ENCODE measurements at places on chromosomes 12 and 14.

- no peaks in the 10 kb centered on the region for H3K4me1 ChIP-seq
- no peak overlapping the region for H3K4me3 ChIP-seq
Observed at GRCh38 chr12:52721838-52722470, 18.6 kb upstream of the KRT77 start.

DNA sequence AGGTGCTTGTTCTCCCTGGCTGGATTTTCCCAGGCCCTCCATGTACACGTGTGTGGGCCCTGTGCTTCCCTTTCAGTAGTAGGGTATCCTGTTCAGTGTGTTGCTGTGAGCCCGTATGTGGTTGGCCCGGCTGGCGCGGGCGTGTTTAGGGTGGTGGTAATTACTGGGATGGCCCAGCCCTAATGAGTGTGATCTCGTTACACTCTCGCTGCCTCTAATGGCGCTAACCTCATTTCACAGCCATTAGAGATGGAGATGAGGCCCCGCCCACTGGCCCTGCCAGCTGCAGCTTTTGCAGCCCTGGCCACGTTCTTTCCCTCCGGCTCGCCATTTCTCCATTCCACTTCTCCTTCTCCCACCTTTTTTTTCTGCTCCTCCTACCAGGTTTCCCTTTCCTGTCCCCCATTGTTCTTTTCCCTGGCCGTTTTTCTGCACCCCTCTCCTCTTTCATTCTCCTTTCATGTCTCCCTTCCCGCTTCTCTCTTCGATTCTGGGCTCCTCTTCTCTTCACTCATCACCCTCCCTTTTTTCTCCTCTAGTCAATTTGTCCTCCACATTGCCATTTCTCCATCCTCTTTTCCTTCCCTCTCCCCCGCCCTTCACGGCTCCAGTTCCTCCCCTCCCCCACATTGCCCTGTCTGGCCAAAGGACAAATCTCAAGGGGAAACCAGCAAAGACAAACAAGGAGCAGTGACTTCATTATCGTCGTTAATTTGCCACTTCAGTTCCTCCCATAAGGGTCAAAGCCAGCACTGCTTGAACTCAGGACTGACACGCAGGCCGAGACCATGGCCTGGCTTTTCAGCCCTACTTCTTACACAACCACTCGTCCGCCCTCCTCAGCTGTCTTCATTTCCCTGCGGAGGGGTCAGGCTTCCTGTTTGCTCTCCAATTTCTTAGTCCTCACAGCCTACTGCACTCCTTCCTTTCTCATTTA, 6.8 kb downstream of the ZFHX2 start:
- H3K27me3 ChIP-seq, result no peaks in the 10 kb centered on the region
- H3K4me1 ChIP-seq, result no peaks in the 10 kb centered on the region
- no peaks in the 10 kb centered on the region for H3K36me3 ChIP-seq
- H3K27ac ChIP-seq, result no peak overlapping the region
- no peak overlapping the region for H3K4me3 ChIP-seq
- DNase-seq, result no peak

DNA sequence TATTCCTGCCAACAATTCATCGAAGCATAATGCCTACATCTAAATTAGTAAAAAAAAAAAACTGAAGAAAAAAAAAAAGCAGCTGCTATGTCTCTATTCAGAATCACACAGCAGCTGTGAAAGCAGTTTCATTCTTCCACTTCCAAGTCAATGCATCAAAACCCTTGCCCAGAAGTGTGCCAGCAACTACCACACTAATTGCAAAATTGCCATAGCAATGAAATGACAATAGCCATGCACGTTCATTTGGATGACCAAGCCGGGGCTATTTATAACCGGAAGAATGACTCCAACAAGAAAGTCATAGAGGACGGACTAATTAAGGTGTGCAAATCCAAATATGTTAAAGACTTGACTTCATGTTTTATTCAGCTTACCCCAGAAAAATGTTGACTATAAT, 42.5 kb downstream of the SLC2A13 start:
- H3K36me3 ChIP-seq, result no peaks in the 10 kb centered on the region
- H3K27me3 ChIP-seq, result no peaks in the 10 kb centered on the region

DNA sequence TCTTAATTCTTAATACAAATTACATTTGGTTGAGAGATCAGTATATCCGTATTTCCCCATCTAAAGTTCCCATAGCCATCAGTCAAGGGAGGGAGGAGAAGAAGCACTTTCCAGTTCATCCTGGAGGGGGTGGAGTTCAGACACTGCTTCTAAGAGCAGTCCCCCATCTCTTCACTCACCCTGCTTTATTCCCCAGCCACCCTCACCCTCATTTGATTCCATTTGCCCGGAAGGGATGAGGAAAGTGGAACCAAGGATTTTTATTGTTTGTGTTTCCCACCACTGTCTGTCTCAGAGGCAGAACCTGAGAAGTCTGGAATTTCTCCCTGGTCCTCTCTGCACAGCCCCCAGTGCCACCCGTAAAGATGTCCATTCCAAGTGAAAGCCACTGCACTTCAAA, 134.2 kb upstream of the HIF1A start:
- no peaks in the 10 kb centered on the region for H3K27me3 ChIP-seq
- H3K27ac ChIP-seq, result peak overlapping the region; percentile 71
- peak; percentile 54 for DNase-seq
- H3K4me1 ChIP-seq, result peaks cover 12% of the 10 kb centered on the region
- no peak overlapping the region for H3K4me3 ChIP-seq

- no peaks in the 10 kb centered on the region for H3K27me3 ChIP-seq
- peaks cover 13% of the 10 kb centered on the region for H3K36me3 ChIP-seq
- no peak overlapping the region for H3K27ac ChIP-seq
Observed at GRCh38 chr14:88841741-88842140, 17.3 kb downstream of the TTC8 start.

- no peaks in the 10 kb centered on the region for H3K4me1 ChIP-seq
- no peak for DNase-seq
- H3K36me3 ChIP-seq, result no peaks in the 10 kb centered on the region
- H3K4me3 ChIP-seq, result no peak overlapping the region
- H3K27ac ChIP-seq, result no peak overlapping the region
Observed at GRCh38 chr14:101028971-101029667, 125.6 kb upstream of the RTL1 start.

DNA sequence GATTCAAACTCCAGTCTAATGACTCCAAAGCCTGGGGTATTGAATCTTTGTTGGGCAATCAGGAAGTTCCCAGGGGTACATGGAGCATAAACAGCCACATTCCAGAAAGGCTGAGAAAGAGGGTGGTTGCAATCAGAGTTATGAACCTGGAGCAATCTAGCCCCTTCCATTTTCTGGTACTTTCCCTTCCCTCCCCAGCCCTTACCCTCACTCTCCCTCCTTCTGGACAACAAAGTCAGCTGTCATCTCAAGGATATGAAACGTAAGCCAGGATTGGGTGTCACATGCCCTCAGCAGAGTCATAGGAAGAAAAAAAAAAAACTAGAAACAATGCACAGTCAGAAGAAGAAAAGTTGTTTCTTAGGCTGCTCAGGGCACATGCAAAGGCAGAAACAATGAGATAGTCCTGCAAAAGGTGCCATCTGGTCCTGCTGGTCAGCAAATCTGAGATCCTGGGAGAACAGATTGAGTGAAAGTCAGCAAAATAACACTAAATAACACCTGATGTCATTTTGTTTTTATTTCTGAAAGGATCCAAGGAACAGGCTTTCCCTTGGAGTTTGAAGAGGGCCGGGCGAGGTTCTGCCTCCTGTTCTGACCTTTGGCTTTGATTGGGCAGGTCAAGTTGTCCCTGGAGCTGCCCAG, 27.1 kb downstream of the TMEM229B start:
- no peaks in the 10 kb centered on the region for H3K36me3 ChIP-seq
- no peak overlapping the region for H3K27ac ChIP-seq
- H3K4me3 ChIP-seq, result no peak overlapping the region
- no peak for DNase-seq

- no peak for DNase-seq
- H3K27ac ChIP-seq, result no peak overlapping the region
- H3K27me3 ChIP-seq, result no peaks in the 10 kb centered on the region
Observed at GRCh38 chr14:61752626-61753025, 9.6 kb upstream of the SNAPC1 start.

DNA sequence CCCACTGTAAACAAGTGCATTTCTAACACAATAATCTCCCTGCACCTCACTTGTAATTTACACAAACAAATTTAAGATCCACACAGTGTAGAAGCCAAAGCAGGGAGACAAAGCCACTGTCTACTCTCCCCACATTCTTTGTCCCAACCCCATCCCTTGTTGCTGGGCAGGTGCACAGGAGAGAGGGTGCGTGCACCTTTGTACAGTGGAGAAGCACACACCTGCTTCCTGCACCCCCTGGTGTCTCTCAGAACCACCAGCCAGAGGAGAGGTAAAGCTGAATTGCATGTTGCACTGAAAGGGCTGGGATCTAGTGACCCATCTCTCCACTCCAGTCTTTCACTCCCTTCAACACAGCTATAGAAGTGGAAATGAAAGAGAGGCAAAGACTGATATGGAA, 51.4 kb upstream of the IFNG-AS1 start:
- no peaks in the 10 kb centered on the region for H3K4me1 ChIP-seq
- no peaks in the 10 kb centered on the region for H3K27me3 ChIP-seq

DNA sequence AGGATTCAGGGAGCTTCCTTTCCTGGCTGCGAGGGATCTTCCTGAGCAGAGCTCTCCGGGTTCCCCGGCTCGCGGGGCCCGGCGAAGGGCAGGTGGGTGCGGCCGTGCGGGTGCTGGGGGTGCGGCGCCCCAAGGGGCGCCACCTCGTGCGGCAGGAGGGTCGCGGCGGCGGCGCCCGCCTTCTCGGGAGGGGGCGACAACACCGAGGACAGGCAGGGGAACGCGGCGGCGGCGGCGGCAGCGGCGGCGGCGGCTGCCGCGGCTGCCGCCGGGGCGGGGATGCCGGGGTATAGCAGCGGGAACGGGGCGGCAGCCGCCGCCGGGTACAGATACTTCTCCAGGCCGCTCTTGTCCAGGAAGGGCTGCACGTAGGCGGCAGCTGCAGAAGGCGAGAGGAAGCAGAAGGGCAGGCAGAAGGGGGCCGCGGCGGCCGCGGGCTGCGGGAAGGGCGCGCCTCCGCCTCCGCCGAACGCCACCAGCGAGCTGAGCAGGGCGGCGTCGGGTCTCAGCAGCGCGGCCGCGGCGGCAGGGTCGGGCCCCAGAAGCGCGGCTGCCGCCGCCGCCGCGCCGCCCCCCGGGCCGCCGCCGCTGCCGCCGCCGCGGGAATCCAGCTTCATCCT, 2.7 kb downstream of the BHLHE41 start:
- peak overlapping the region; percentile 96 for H3K27ac ChIP-seq
- H3K4me3 ChIP-seq, result peak overlapping the region; percentile 77
- no peaks in the 10 kb centered on the region for H3K4me1 ChIP-seq
- H3K27me3 ChIP-seq, result no peaks in the 10 kb centered on the region
- no peaks in the 10 kb centered on the region for H3K36me3 ChIP-seq

GRCh38 chr14:57492859-57493258, 798 bp downstream of the CCDC198 start:
- no peak overlapping the region for H3K27ac ChIP-seq
- no peaks in the 10 kb centered on the region for H3K4me1 ChIP-seq
- H3K4me3 ChIP-seq, result no peak overlapping the region
- DNase-seq, result no peak
- H3K27me3 ChIP-seq, result no peaks in the 10 kb centered on the region

- H3K4me3 ChIP-seq, result no peak overlapping the region
- no peak for DNase-seq
- H3K27me3 ChIP-seq, result no peaks in the 10 kb centered on the region
- no peak overlapping the region for H3K27ac ChIP-seq
- no peaks in the 10 kb centered on the region for H3K36me3 ChIP-seq
Observed at GRCh38 chr12:77377116-77377515, 311.7 kb upstream of the E2F7 start.

GRCh38 chr12:87931812-87932211, 97.4 kb downstream of the C12orf50 start:
- no peaks in the 10 kb centered on the region for H3K27me3 ChIP-seq
- H3K4me1 ChIP-seq, result no peaks in the 10 kb centered on the region
- no peak for DNase-seq
- no peaks in the 10 kb centered on the region for H3K36me3 ChIP-seq

GRCh38 chr12:16553457-16553856, 52.5 kb downstream of the LMO3 start:
- no peak overlapping the region for H3K4me3 ChIP-seq
- H3K27me3 ChIP-seq, result no peaks in the 10 kb centered on the region
- DNase-seq, result no peak
- H3K36me3 ChIP-seq, result no peaks in the 10 kb centered on the region

GRCh38 chr12:46219877-46220655, 48.8 kb downstream of the SLC38A1 start:
- H3K36me3 ChIP-seq, result no peaks in the 10 kb centered on the region
- no peak overlapping the region for H3K27ac ChIP-seq
- peak overlapping the region; percentile 14 for H3K4me3 ChIP-seq
- H3K27me3 ChIP-seq, result no peaks in the 10 kb centered on the region

- DNase-seq, result no peak
- H3K27me3 ChIP-seq, result no peaks in the 10 kb centered on the region
- H3K27ac ChIP-seq, result no peak overlapping the region
- H3K4me3 ChIP-seq, result no peak overlapping the region
Observed at GRCh38 chr12:94973221-94973620, 30.3 kb downstream of the NDUFA12 start.

DNA sequence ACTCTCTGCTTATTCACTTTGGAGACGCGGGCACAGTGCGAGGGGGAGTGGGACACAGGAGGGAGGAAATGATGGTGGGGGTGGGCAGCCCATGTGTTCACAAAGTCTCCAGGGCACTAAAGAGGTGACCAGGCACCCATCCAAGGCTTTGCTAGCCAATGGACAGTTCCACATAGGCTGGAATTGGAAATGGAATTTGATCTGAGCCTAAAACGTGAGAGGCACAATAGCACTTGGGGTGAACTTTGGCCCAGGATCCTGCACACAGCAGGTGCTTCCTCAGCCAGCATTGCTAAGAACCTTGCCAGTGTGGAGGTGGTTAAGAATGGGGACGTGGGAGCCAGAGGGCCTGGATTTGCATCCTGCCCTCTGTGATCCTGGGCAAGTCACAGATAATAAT, 193.8 kb downstream of the CHST11 start:
- no peaks in the 10 kb centered on the region for H3K27me3 ChIP-seq
- no peak overlapping the region for H3K27ac ChIP-seq
- no peaks in the 10 kb centered on the region for H3K4me1 ChIP-seq
- no peak overlapping the region for H3K4me3 ChIP-seq
- no peaks in the 10 kb centered on the region for H3K36me3 ChIP-seq
